ENCODE measurements at places on chromosomes 5 and 9.

DNA sequence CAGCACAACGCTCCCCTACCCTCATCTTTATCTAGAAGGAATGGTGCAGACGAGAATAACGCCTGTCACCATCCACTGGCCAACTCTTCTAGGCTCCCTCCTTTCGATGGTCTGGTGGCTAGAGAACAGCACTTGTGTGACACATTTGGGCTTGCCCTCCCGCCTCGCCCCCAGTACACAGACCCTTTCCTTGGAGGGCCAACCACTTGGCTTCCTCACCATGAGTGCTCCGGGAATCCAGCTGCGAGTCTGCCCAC, 1.4 kb downstream of the GNAQ start:
- DNase-seq = peak; percentile 34

DNA sequence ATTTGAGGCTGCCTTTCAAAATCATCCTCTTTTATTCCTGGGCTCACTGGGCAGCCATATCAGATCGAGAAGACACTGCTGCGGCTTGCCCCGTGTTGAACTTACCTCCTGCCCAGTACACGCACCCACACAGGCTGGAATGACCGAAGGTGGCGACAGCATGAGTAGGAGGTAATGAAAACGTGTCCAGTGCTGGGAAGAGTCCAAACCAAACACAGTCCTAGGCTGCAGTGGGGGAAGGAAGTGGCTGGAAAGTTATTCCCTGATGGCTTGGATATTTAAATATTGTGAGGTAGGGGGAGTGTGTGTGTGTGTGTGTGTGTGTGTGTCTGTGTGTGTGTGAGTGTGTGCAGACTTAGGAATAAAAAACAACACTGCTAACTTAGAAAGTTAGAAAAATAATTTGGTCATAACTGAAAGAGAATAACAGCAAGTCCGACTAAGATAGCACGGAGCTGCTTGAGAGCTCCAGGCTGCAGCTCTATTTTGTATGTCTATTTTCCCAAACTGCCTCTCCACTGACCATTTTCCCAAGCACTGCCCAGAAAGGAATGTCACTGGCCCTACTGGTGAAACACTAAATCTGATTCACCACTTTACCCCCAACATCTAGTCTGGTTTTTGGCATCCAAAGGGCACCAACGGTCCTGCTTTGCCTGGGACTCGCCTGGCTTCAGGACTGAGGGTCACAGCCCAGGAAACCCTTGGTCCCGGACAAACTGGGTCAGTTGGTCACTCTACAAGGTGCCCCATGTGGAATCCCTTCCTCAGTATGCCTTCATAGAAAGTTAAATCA, 41.2 kb downstream of the ANKH start:
- DNase-seq = no peak

GRCh38 chr5:94856257-94856800, 237.9 kb downstream of the SLF1 start:
- no peak for DNase-seq

DNA sequence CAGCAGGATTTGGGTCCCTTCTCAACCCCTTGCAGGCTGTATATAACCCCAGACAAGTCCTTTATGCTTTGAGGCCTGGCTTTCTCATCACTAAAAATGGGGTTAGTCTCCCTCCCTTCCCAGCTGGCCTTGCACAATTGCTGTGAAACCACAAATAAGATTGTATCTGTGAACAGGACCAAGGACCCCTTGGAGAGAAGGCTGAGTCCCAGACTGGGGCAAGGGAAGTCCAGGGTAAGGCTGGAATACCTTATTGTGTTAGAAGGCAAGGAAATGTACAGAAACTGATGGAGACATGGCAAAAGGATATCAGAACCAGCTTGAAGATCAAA, 11.4 kb downstream of the MACROH2A1 start:
- no peak for DNase-seq

DNA sequence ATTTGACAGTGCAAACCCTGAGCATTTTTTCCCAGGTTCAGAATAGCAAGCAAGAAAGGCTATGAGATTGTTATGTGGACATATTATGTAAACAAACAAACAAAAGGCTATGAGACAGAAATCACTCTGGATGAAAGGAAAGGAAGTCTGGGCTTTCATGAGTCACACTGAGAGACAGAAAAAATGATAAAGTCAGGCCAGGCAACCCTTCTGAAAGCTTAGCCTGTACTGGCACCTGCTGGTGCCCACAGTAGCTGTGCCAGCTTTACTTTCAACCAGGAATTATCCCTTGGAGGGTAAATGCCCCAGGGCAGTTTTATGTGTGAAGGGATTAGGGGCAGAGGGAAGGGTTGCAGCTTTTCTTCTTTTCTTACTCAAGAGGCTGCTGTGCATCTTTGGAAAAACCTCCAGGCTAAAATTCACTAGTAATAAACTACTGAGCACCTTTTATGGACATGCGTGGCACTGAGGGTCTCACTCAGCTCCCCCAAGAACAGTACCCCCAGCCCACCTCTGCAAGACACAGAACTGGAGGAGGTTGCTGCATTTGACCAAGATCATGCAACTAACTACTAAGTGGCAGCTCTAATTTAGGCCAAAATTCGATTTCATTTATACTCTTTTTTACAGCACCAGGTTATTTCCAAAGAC, 41.7 kb downstream of the ACTL7B start:
- DNase-seq = peak; percentile 35

All from AML-193 (cell line).